ENCODE measurements at places on chromosomes 4 and X.

GRCh38 chr4:166635367-166635766 is 598.9 kb downstream of the SPOCK3 start:
- DNase-seq = no peak

- peak; percentile 95 for DNase-seq
Measured at GRCh38 chr4:128468123-128468989, 180.7 kb upstream of the PGRMC2 start.

GRCh38 chr4:112882286-112882685 is 167.2 kb upstream of the ANK2 start:
- DNase-seq = no peak

DNA sequence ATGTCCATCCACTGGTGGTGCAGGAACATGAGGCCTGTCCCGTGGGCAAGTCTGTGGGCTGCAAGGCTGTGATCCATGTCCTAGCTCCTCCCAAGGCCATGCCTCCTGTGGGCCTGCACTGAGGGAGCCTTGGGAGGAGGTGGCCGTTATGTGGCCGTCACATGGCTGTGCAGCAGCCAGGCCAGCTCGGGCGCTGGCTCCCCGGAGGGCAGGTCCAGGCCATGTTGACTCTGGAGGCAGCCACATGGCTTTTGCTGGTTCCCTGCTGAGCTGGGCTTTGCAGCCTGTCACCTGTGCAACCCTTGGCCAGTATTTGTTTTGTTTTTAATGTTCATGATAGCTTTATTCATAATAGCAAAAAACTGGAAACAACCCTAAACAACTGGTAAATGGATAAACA is 13.3 kb downstream of the ADRA2C start:
- no peak for DNase-seq

DNA sequence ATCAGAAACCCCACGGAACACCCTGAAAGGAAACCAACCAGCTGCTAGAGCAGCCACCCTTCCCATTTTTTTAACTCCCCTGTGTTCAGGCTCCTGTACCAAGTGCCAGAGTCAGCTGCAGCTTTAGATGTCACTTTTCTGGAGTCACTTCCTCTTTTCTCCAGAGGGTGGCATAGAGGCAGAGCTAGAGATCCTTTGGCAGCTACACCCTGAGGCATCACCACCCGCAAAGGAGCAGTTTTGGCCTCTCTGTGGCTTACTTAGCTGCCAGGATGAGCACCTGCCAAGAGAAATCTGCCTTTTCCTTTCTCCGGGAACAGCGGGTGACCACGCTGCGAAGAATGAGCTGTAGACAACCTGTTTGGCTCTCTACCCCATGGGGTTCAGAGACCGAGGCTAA is 58.0 kb upstream of the CHRDL1 start:
- DNase-seq = peak; percentile 12

GRCh38 chr4:113825272-113825671 is 63.7 kb upstream of the CAMK2D start:
- DNase-seq = no peak

GRCh38 chr4:24792552-24792951 is 2.8 kb upstream of the SOD3 start:
- no peak for DNase-seq

DNA sequence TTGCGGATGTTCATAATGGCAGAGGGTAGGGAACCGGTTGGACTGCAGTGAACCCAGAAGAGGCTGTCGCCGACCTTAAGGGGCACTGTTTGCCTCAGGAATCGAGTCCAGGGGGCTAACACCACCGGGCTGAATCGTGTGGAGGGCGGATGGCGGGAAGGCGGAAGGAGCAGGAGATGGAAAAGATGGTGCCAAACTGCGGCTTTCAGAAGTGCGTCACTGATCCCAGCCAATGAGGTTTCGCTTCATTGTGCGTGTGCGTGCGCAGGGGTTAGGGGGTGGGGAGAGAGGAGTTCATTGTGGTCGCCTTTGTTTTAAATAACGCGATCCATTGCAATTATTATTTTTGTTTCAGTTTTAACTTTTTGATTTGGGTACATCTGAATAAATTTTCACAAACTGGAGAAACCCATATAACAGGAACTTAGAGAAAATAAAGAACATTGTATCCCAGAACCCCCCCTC is at the start of gene NAA11:
Gene NAA11, minus strand, starts transcription at position 198 of the 465 bp plus-strand sequence. Its CDS starts 184 bp downstream, at position 14.
- no peak for DNase-seq

DNA sequence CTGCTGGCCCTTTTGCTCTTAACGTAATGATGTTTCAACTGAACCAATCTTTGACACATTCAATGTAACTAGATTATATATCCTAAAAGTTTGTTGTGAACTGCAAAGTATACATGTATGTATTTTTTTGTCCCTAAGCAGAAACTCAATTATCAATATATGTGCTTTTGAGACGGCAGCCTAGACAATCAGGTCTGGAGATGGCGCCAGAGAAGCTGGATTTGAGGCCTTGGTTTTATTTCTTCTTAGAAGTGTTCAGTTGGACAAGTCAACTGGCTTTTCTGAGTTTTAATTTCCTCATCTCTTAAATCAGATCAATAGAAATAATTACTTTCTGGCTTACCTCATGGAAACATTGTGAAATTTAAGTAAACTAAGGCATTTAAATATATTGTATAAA is 62.5 kb downstream of the DCAF8L1 start:
- DNase-seq = no peak

GRCh38 chr4:41839916-41840854 is 91.7 kb upstream of the PHOX2B start:
- DNase-seq = no peak

- no peak for DNase-seq
Measured at GRCh38 chr4:186840771-186841301, 117.2 kb upstream of the FAT1 start.

- no peak for DNase-seq
Measured at GRCh38 chr4:25092139-25092538, 61.4 kb upstream of the LGI2 start.
